ENCODE measurements at places on chromosomes 12 and 14.

DNA sequence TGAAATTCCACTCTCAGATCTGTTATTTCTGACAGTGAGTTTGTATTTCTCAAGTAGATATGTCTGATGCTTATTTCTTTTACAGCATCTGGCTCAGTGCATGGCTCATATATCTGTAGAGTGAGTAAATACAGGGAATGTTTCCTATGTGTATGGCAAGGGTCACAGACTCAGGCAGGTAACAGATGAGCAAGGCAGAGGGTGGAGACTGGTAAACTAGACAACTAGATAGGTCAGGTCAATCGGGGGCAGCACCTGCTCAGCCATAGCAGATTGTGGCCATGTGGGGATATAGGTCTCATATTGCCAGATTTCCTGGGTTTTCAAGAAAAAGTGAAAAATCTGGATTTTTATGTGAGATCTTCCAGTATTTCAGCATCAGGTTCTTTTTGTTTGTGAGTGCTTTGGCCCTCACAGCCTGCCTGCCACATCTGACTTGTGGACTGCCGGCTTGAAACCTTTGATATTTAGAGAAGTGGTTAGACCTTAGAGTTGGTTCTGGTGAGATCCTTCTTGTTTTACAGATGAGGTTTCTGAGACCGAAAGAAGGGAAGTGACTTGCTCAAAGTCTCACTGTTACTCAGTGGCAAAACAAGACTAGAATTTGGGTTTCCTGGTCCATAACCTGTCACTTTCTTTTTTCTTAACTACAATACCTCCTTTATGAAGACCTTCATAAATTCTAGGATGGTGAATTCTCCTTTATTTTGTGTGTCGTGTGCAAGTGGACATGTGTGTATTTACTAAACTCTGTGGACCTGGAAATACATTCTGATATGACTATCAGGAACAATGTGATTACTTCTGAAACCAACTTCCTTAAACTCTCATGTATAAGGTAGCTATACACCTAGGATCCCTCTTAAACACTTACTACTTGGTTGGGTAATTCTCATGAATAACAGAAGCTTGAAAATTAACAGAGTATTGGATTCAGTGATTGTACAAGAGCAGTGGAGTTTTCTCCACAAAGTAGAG, 34.4 kb downstream of the PROX2 start:
- DNase-seq = peak; percentile 55

- peak; percentile 76 for DNase-seq
These were observed 22.7 kb downstream of the CLIP1 start for GRCh38 chr12:122399592-122400373.

DNA sequence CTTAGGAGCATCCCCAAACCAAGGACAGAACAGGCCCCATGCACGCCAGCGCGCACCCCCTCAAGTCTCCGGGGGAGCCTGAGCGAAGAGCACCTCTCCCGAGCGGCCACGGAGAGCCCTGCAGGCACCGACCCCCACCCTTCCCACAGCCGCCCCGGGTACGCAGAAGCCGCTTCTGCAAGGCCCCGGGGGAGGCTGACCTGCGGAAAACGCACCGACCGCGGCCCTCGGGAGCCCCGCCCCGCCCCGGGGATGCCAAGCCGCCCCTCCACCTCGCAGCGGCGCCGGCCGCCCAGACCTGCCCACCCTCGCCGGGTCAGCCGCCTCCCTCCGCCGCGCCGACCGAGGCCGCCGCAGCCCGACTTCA, 385 bp downstream of the CAPRIN2 start:
- DNase-seq = no peak

DNA sequence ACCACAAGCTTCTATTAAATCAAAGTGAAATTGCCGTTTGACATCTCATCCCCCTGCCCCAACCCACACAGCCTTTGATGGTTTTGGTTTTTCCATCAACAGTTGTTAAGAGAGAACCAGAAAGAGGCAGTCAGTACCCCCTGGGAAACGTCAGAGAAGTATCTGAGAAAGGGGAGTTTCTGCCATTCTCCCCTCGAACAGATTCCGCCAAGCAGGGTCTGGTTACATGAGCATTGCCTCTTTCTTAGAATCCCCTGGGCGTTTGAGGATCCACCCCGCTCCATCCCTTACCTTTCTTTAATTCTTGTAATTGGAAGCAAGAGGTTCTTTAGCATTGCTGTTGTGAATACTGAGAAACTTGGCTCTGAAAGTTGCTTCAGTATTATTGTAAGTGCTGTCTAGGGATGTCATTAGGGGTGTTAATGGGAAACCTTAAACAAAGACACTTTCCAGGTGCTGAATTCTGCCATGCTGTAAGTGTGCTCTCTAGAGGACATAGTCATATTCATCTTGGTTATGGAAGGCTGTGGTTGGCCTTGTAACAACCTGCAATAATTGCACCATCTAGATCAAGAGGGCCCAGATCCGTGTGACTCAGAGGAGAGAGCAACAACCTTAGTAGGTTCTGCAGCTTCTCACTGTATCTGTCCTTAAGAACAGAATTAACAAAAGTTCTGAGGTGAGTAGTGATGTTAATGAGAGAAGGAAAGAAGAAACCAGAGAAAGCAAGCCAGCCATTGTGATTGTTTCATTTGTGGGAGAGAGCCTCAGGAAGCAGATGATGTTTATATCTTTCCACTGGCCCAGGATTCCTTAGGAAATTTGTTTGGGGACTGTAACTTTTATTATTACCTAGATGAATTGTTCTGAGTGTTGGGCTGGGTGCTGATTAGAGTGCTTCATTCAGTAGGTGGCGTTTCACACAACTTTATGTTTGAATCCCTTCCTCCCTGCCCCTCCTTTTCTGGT, 9.0 kb downstream of the TMBIM6 start:
- peak; percentile 44 for DNase-seq

- DNase-seq = peak; percentile 28
These were observed 1319.1 kb downstream of the TMEM121 start for GRCh38 chr14:106845286-106846087.

- DNase-seq = no peak
These were observed 34.1 kb downstream of the TMCC3 start for GRCh38 chr12:94616203-94616729.

DNA sequence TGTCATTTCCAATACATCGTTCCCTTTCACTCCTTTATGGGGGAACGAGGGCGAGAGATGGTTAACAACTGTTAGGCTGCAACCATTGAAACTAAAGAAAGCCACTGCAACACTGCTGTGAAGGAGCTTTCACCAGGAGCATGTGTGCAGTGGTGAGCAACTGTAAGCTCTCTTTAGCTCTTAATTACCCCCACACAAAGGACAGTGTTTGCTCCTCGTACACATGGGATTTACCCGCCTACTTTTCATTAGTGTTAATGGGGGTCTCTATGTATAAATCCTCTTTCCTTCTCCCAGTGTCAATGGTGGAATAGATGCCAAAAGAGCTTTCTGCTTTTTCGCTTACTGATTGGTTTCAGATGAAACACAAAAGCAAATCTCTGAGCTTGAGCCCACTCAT, 343.1 kb downstream of the FLRT2 start:
- DNase-seq = no peak

- no peak for DNase-seq
These were observed 33.9 kb downstream of the SLC39A9 start for GRCh38 chr14:69432364-69432763.

DNA sequence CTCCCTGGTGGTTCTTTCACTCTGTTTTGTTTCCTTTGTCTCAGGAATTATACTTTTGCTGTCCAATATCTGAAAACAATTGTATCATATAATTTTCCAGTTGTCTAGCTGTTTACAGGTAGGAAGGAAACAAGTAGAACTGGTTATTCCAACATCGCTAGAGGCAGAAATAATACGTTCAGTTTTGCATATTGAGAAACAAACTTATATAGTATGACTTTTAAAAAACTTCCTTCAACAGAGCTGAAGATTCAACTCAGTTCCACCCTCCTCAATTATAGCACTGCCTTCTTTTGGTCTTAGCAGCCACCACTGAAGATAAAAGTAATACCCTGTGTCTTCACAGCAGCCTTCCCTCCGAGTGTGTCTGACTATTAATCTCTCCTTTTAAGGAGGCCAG, 214.3 kb downstream of the EFCAB11 start:
- no peak for DNase-seq

GRCh38 chr12:25684070-25684469, 131.0 kb upstream of the LMNTD1 start:
- no peak for DNase-seq

- DNase-seq = no peak
These were observed 20.9 kb downstream of the PLEKHA5 start for GRCh38 chr12:19150273-19150900.

GRCh38 chr12:67468549-67469245, 179.8 kb upstream of the DYRK2 start:
- no peak for DNase-seq

GRCh38 chr12:28460420-28461130, 270.3 kb downstream of the CCDC91 start:
- DNase-seq = no peak

DNA sequence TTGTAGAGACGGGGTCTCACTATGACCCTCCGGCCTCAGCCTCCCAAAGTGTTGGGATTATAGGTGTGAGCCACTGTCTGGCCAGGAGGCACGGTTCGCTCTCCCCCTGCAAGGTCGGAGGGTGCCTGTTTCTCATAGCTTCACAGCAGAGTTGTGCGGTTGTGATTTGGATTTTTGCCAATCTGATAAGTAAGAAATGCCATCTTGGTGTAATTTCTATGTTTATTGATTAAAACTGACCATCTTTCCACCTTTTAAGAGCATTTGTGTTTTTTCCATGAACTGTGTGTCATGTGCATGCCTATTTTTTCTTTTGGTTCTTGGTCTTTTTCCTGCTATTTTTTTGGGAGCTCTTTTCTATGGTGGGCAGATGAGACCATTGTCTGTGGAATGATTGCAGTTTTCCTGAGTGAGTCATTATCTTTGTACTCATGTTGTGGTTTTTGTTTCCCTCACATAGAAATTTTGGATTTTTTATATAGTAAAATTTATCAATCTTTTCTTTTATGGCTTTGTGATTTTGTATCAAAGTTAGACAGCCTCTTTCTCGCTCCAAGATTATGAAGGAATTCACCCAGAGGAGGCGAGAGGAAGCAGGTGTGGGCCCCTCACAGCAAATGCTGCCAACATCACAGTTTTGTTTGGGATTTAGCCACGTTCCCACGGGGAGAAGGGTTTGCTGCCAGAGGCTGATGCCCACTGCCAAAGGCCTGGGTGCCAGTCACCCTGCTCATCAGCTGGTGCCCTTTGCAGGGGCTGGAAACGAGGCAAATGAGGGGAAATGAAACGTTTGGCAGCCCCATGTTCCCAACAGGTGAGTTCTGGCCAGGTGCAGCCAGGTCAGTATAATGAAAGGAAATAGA, 47.2 kb downstream of the RFX4 start:
- no peak for DNase-seq

DNA sequence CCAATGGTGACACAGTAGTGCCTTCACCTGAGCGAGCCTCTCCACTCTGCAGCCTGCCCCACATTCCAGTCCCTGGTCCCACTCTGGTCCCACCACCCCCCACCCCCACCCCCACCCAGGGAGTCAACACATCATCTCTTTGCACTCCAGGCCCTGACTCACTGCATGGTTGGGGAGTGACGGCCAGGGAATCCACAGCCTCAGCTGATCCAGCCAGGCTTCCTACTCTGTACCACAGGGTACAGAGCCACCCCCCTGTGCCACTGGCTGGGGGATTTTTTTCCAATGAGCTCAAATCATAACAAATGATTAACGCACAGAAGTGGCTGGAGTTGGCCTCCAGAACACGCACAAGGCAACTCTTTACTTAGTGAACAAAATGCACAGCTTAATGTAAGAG, 233.7 kb downstream of the NTF3 start:
- DNase-seq = no peak

- no peak for DNase-seq
These were observed 15.1 kb downstream of the ADIPOR2 start for GRCh38 chr12:1705774-1706631.

GRCh38 chr12:11545484-11546330, 103.8 kb upstream of the ETV6 start:
- DNase-seq = peak; percentile 76

GRCh38 chr12:89486264-89486663, 38.3 kb downstream of the GALNT4 start:
- DNase-seq = no peak

- no peak for DNase-seq
These were observed 190.9 kb downstream of the ETV6 start for GRCh38 chr12:11840366-11840765.

DNA sequence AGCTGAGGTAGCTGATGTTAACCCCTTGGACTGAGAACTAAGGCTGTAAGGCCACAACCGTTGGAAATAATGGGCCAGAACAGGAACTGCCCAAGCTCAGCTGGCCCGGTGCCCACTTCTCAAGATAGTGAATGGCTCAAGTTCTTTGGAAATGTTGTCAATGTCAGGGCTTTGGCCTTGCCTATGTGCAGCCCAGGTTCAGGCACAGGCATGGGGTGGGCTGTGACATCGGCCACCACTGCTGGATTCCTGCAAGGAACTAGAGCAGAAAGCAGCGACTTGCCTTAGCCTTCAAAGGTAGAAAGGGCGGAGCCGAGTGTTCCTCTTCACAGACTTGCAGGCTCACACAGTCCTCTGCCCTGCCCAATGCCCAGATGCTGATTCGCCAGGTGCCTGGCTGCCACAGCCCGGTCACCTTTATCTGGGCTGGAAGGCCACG, 291.2 kb downstream of the ZFP36L1 start:
- no peak for DNase-seq

DNA sequence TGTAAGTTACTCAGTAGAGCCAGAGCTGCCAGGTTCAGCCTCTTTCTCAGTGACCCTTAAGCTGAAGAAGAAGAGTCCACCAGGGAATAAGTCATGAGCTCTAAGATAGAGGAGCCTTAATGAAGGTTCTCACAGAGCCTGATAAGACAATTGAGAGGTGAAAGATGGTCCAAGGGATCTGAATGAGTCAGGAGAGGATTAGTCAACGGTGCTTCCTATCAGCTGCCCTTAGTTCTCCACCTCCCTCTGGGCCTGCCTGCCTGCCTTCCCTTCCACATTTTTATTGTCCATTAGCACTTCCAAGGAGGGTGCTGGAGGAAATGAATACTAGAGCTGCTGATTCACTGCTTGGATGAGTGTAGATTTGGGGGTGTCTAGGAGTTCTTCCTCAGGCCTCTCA, 161.7 kb upstream of the RMST start:
- DNase-seq = no peak

DNA sequence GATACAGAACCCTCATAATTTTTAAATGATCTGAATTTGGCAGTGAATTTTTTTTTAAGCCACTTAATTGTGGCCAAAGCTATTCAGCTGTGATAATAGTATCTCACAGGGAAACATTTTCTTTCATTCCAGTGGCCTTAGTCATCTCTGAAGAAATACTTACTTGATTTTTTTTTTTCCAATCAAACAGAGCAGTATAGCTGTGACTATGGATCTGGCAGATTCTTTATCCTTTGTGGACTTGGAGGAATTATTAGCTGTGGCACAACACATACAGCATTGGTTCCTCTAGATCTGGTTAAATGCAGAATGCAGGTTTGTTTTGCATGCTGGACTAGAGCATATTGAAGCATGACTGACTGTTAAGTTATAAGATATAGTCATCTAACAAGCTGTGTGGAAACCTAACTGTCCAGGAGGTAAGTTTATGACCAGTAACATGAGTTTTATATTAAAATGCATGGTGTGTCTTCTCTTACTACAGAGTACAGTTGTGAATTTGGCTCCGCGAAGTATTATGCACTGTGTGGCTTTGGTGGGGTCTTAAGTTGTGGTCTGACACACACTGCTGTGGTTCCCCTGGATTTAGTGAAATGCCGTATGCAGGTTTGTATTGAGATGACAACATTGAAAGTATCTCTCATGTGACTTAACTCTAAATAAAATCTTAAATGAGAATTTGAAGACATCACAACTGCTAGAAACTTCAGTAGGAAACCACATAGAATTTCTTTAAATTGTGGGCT, 1.9 kb downstream of the SLC25A3 start:
- DNase-seq = peak; percentile 47

- DNase-seq = no peak
These were observed 14.0 kb upstream of the RABGGTA start for GRCh38 chr14:24285351-24285750.
